ENCODE measurements at places on chromosomes 6 and 20.

GRCh38 chr20:8104252-8104651 is 27.8 kb upstream of the PLCB1 start:
- DNase-seq = no peak

DNA sequence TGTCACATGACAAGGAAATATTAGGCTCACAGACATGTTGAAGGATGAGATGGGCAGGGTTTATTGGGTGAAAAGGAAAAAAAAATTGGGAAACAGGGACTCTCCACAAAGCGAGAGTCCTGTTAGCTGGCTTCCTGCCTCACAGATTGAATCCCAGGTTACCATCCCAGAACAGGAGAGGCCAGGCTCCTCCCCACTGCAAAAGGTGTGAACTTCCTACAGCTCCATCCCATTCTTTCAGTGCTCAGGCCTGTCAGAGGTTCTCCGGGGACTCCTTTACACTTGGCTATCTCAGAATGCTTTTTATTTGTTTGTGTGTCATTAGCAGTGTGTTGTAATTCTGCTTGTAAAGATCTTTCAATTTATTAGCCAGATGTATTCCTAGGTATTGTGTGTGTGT is 115.1 kb downstream of the ADTRP start:
- no peak for DNase-seq

DNA sequence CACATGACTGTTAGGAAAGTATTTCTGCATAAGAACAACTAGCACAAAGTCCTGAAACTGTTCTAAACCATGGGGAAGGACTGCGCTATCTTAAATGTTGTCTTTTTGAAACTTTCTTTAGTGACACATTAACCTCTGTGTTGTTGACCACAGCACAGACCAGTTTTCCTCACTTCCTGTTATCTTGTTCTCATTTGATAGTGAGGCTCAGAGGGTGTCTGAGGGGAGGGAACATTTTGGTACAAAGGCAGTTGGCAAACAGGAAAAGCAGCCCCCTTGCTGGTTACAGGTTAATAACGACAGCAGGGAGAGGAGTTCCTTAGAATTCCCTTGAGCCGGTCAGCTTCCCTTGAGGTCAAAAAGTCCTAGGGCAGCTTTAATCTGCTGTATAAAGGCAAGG is 143.5 kb upstream of the BMP2 start:
- no peak for DNase-seq

GRCh38 chr20:50144362-50144761 is 9.2 kb downstream of the PEDS1 start:
- DNase-seq = no peak

DNA sequence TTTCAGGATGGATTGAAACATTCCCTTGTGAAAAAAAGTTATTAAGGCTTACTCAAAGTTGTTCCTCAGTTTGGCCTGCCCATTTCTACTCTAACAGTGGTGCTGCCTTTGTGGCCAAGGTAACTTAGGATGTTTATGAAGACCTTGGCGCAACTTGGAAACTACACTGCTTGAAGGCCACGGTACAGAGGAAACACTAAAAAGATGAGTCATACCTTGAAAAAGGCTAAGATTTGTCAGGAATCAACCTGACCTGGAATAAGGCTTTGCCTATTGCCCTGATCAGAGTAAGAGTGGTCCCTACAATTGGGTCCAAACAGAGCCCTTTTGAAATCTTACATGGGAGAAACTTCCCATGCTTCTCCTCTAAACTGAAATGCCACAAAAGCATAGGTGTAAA is 119.9 kb upstream of the MOCS1 start:
- DNase-seq = no peak

GRCh38 chr20:24533449-24533848 is 64.0 kb downstream of the SYNDIG1 start:
- DNase-seq = no peak

DNA sequence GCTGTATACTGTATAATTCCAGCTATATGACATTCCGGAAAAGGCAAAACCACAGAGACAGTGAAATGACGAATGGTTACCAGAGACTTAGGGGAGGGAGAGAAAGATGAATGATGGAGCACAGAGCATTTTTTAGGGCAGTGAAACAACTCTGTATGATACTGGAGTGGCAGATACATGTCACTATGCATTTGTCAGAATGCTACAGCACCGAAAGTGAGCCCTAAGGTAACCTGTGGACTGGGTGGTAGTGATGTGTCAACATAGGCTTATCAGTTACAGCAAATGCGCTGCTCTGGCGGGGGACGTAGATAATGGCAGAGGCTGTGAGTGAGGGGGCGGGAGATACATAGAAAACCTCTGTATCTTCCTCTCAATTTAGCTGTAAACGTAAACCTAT is 201.3 kb upstream of the SSTR4 start:
- no peak for DNase-seq

GRCh38 chr6:45518013-45518720 is 140.4 kb upstream of the SUPT3H start:
- DNase-seq = no peak

- DNase-seq = no peak
These were observed 33.2 kb downstream of the VEGFA start for GRCh38 chr6:43803055-43803782.

GRCh38 chr6:151847064-151847463 is 39.6 kb downstream of the ESR1 start:
- DNase-seq = no peak

DNA sequence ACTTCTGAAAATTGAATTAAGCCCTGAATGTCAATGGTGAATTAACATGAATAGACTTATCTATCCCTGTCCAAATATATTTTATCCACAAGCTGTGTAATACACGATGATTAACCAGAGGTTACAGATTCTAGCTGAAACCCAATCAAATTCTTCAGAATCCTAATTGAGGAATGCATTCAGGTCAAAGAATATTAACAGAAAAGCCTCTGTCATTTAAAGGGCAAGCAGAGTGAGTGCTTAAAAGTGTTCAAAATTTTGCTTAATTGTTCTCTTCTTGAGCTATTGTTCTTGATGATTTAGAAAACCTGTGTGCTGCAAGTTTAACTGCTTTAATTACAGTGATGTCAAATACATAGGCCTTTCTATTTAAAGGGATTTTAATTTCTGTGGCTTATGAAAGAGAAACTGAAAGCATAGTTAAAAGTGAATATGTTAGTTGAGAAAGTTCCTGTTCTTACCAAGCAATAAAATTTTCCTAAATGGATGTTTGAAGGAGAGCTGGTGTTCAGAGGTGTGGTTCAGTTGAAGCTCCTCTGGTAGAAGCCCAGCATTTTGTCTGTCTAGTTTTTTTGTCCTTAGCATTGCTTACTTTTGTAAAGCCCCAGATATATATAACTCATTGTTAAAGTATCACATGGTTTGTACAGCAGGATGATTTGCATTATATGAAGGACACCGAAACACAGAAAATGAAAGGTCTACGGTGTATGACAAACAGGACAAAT is 466.3 kb upstream of the PLCB4 start:
- no peak for DNase-seq

DNA sequence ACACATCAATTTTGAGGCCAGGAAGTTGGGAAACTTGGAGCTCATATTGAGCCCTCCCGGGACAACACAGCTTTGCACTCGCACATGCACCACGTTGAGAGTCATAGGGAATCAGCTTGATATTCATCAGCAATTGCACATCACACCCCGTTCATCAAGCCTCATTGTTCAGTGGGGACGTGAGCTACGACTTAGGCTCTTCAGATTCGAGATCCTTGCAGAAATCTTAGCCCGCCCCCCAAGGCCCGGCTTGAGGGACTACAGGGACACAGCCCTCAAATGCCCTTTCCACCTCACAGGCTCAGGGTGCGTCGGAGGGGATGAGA is 93.0 kb upstream of the MAFB start:
- DNase-seq = no peak

Data from T-cell (primary cell).